ENCODE measurements at places on chromosomes 12 and 14.
A peak's percentile ranks its signal among the peaks of the same experiment; 100 is the strongest.

DNA sequence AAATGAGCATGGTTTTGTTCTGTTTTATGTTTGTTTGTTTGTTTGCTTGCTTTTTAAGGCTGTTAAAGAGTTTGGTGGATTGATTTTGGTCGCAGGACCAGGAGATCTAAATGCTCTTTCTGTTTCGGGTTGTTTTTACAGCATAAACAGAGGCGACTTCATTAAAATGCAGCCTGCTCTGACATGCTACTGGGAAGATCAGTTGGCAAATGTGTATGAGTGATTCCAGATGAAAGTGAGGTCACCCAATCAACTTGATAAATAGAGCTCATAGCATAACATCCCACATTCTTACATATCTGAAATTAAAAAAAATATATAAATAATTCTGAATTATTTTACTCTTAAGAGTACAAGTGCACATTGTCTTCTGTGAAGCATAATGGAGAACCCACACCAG is 947.7 kb downstream of the GALC start:
- DNase-seq, result no peak

DNA sequence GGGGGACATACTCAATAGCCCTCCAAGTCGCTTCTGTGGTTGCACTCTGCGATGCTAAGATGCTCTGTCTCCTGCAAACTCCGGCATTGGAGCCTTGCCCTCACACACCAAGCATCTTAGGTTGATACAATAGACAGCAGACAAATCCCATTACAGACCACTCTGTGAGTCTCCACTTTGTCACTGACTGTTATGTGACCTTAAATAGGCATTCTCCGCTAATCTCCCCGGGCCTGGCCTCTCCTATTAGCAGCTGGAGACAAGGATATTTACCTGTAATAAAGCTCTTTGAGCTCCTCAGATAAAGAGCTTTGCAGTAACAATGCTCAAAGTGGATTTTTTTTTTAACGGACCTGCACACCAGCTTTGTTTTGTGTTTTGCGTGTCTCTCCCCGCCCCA is 479.7 kb upstream of the TBX3 start:
- DNase-seq, result no peak

GRCh38 chr14:101992708-101993107 is 28.3 kb downstream of the DYNC1H1 start:
- DNase-seq, result no peak

DNA sequence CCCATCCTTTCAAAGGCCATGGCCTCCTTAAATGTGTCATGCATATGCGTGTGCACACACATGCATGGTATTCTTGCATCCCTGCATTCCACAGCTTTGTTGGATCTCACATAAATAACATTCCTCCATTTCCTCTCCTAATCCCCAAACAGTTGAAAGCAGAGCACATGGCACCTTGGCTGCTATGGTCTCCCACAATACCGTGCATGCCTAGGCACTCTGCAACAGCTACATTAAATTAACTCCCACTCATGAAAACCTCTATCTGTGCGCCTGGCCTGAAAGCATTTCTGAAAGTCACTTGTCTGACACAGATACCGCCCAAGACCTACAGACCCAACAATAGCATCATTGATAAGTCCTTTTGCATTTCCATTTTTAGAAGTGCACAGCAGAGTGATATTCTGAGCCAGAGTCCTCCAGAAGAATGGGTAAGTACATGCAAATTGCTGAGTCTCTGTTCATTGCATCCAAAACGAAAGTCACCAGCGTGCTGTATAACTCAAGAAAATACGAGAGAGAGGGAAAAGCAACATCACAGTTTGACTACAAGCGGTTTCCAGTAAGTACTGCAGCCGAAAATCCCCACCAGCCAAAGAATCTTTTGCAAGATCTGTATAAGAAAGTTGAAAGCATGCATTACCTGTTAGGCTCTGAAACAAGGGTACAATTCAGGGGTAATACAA is 436 bp downstream of the ASB2 start:
- no peak for DNase-seq

GRCh38 chr12:25436206-25437030 is 116.7 kb downstream of the LMNTD1 start:
- DNase-seq, result peak; percentile 46

DNA sequence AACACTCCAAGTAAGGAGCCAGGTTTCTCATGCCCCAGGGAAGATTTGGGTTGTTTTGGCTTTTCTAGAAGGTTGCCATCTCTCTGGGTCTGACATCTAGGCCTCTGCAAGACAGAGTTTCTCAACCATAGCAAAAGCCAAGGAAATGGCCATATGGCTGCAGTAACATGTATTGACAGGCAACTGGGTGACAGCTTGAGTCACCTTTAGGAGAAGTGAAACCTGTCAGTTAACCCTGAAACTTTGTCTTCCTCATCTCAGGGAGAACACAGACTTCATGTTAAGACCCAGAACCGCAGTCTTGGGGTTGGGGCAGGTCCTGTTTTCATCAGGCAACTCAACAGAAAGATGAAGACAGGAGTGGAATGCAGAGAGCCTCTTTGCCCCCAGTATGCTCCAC is 46.0 kb upstream of the PLBD1 start:
- no peak for DNase-seq

DNA sequence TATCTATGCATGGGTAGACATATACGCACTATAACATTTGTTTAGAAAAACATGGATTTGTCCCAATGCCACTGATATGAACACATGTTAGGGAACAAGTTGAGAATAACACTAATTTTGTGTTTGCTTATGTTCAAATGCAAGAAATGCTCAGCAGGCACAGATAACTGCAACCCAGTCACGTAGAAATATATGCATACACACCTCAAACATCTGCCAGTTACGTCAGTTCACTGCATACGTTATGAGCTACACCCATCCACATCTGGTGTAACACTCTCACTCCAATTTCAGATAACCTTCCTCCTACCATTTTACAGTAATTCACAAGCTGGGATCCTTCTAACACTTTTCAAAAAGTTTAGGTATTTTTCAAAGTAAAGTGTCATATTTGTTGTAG is 10.7 kb downstream of the PAWR start:
- DNase-seq, result no peak

DNA sequence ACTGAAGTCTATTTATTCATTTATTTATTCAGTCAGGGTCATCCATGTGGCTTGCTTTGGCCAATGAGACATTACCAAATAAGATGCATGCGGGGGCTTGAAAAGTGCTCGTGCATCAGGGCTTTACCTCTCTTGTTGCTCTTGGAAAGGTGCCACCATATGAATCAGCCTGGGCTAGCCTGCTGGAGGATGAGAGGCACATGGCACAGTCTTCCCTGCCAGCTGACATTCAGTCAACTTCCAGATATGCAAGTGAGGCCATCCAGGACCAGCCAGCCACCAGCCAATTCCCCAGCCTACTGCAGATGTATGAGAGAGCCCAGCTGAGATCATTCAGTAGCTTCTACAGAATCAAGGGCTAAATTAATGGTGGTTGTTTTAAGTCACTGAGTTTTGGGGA is 105.2 kb upstream of the RPH3A start:
- no peak for DNase-seq

GRCh38 chr12:116656306-116656705 is 81.6 kb downstream of the SPRING1 start:
- no peak for DNase-seq

GRCh38 chr12:106634206-106634605 is 51.4 kb downstream of the RFX4 start:
- no peak for DNase-seq

DNA sequence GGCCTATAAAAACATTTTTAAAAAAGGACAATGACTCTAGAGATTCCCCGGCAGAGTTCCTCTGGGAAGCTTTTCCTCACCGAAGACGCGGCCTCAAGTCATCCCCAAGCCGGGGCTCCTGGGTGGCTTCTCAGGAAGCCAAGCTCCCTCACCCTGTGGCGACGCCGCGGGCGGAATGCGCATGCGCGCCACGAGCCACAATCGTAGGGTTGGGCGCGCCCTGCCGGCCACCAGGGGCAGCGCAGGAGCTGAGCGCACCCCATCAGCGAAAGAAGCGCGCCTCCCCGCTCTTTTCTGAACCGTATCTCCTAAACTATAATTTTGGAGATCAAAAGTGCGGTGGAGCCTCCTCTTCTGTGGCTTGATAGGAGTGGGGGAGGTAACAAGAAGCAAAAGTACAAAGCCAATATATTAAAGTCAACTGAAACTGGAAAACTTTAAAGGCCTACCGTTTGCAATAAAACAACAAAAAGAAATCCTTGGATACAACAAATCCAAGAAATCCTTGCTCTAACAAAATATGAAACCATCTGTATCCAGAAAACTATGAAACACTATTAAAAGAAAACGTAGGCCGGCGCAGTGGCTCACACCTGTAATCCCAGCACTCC is 17.4 kb upstream of the CHFR start:
- no peak for DNase-seq

- no peak for DNase-seq
Measured at GRCh38 chr12:69672195-69672594, 26.9 kb downstream of the BEST3 start.

DNA sequence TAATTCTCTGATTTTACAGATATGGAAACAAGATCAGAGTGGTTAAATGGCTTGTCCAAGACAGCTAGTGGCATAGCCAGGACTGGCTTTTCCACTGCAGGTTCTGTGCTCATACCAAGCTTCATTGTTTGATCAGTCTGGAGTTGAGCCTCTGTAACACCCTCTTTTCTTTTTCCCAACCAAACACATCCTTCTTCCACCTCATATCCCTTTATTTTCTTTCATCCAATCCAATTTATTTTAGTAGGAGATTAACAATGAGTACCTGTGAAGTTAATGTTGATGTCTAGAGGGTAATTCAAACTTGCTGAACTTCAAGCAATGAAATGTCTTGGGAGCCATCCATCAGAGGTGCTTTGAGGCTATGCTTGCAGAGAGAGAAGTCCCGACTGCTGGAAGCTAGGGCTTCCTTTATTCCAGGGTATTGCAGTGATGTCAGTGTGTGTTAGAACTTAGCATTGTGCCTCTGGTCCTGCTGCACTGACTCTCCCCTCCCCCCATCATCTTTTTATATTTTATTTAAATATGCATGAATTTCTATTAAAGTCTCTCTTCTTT is 452.1 kb upstream of the PDE3A start:
- DNase-seq, result no peak

GRCh38 chr14:21022686-21023085 is 2.2 kb downstream of the NDRG2 start:
- DNase-seq, result no peak

DNA sequence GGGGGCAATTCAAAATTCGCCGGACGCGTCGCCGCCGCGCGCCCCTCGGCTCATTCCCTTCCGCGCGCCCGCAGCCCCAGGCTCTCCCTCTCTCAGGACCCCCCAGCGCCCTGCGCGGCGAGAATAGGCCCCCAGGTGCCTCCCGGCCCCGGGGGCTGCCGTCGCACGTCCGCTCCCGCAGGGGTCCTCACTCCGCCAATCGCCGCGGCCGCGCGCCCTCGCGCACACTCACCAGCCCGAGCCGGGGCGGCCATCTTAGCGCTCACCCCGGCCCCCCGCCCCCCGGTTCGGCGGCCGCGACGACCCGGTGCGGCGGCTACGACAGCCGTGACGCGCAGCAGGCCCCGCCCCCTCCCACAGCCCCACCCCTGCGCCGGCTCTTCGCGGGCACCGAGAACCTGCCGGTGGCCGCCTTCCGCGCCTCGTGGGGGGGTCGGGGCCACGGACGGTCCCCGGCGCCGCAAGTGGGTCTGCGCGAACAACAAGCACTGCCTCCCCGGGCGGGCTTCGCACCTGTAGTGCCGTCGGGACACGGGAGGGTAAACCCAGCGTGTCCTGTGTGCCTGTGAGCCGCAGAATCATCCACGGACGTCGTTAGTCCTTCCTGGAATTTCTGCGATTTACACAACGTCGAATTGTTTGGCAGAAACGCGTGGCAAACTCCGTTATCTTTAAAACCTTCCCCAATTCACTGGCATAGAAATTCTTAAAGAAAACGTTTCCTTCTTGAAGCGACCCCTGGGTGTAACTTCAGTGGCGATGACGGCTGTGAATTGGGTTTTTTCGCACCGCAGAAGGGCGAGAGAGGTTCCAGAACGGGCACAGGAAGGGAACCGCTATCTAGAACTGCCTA is 2.5 kb downstream of the USP44 start:
- DNase-seq, result no peak

GRCh38 chr12:93466625-93467350 is 526 bp upstream of the MRPL42 start:
- no peak for DNase-seq

GRCh38 chr14:94377866-94378470 is 10.4 kb downstream of the SERPINA1 start:
- DNase-seq, result no peak

- no peak for DNase-seq
Measured at GRCh38 chr14:55198749-55199148, 7.4 kb upstream of the DLGAP5 start.

DNA sequence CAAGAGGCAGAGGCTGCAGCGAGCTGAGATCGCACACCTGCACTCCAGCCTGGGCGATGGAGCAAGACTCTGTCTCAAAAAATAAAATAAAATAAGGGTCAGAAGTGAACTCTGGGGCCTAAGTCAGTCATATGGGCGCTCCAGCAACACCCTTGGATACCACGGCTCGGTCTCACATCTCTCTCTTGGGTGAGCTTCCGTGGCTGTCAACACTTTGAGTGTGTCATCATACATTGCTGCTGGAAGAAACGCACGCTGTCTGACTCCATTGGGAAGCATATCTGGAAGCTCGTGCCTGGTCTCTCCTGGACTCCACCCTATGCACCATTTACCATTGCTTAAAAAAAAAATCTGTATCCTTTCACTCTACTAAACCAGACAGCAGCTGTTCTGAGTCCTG is 20.2 kb downstream of the GLRX5 start:
- no peak for DNase-seq

DNA sequence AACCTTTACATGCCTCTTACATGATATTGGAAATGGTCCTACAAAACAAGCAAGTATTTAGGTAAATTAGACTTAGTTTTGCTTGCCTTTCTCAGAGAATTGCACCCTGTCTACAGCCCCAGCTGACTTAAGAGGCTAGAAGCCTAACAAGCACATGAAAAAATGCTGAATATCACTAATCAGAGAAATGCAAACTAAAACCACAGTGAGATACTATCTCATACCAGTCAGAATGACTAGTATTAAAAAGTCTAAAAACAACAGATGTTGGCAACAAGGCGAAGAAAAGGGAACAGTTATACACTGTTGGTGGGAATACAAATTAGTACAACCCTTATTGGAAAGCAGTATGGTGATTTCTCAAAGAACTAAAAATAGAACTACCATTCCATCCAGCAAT is 103.8 kb downstream of the EGLN3 start:
- DNase-seq, result peak; percentile 18

GRCh38 chr12:131189781-131190180 is 236.1 kb downstream of the ADGRD1 start:
- no peak for DNase-seq
